Jurkat, Clone E6-1 (cell line): ENCODE measurements at places on chromosomes 1 and 21.
A peak's percentile ranks its signal among the peaks of the same experiment; 100 is the strongest.

- no peak for DNase-seq
Observed at GRCh38 chr1:222124602-222125001, 382.7 kb upstream of the DUSP10 start.

- DNase-seq: no peak
Observed at GRCh38 chr1:42953182-42954180, 5.2 kb downstream of the SLC2A1 start.

GRCh38 chr21:42833439-42833815, 45.9 kb downstream of the WDR4 start:
- peak; percentile 72 for DNase-seq

- DNase-seq: no peak
Observed at GRCh38 chr1:89576013-89576412, 51.4 kb downstream of the LRRC8B start.

- DNase-seq: no peak
Observed at GRCh38 chr21:21226472-21226871, 228.3 kb downstream of the NCAM2 start.

GRCh38 chr1:225896494-225896893, 7.5 kb upstream of the LEFTY1 start:
- DNase-seq: no peak

- DNase-seq: no peak
Observed at GRCh38 chr1:239212811-239213220, 173.6 kb upstream of the CHRM3 start.
